Mucosa of gallbladder (tissue), 1 donor: ENCODE measurements at places on chromosomes 13 and 19.
A peak's percentile ranks its signal among the peaks of the same experiment; 100 is the strongest.

GRCh38 chr13:33051632-33052031 lies 35.4 kb downstream of the KL start:
- no peak for DNase-seq

- DNase-seq, result no peak
Measured at GRCh38 chr13:79287939-79288795, 117.9 kb downstream of the RBM26 start.

- DNase-seq, result no peak
Measured at GRCh38 chr19:12478234-12478941, 6.2 kb downstream of the ZNF709 start.

DNA sequence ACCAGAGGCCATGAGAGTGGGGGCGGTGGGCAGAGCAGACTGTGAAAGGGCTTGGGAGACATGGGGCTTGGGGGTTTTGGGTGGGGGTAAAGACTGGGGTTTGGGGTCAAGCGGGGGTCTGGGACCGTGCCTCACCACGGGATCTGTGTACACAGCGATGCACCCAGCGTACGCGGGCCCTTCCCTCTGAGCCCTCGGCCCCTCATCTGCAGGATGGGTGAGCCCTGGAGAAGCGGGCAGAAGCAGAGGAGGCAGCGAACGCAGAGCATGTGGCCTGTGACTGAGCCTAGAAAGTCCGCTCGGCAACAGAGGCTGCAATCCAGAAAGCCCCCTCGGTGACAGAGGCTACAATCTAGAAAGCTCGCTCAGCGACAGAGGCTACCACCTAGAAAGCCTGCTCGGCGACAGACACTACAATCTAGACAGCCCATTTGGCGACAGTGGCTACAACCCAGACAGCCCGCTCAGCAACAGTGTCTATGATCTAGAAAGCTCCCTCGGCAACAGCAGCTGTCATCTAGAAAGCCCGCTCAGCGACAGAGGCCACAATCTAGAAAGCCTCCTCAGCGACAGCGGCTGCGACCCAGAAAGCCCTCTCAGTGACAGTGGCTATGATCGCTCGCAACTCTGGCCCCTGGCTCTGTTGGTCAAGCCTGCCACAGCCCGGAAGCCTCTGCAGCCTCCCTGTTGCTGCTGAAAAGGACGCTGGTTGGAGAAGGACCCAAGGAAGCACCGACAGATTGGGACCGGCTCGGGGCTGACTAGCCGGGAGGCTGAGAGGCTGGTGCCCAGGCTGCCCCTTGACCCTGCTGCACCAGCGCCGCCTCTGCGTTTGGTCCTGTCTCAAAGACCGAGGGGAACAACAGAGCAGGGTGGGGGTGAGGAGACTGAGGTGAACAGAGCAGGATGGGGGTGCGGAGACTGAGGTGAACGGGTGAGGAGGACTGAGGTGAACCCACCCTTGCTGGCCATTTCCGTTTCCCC lies 68.6 kb downstream of the SPACA7 start:
- peak; percentile 6 for DNase-seq

DNA sequence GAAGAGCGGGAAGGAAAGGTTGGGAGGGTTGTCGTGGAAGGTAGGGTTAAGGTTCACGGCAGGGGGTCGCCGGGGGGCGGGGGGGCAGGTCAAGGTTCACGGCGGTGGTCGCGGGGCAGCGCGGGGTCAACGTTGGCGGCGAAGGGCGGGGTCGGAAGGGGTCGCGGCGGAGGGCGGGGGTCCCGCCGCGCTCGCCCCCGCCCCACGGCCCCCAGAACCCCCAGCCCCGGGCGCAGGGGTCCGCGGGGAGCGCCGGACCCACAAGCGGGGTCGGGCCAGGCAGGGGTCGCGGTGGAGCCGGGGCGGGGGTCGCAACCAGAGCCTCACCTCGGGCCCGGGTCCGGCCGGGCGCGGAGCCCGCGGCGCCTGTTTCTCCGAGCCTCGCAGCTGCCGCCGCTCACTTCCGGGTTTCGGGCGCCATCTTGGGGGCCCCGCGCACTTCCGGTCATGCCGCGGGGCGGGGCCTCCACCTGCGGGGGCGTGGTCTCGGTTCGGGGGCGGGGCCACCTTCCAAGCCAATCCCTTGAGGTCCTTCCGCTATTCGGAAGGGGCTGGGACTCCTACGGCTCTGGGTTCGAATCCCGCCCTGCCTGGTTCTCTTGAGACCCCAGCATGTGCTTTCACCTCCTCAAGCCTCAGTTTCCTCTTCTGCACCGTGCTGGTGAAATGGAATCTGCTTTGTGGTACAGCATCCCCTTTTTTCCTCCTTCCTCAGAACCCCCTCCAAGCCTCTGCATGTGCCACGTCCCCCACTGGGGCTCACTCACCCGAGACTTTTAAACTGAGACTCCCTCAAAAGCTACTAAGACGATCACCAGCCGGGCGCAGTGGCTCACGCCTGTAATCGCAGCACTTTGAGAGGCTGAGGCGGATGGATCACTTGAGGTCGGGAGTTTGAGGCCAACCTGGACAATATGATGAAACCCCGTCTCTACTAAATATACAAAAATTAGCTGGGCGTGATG lies at the start of gene SBNO2:
Gene SBNO2 (minus strand): TSS at position 424 of the 965 bp plus-strand sequence. CDS start 19,992 bp downstream, outside the sequence.
- DNase-seq, result peak; percentile 94

GRCh38 chr13:77390391-77390790 lies 63.5 kb upstream of the MYCBP2 start:
- DNase-seq, result no peak

DNA sequence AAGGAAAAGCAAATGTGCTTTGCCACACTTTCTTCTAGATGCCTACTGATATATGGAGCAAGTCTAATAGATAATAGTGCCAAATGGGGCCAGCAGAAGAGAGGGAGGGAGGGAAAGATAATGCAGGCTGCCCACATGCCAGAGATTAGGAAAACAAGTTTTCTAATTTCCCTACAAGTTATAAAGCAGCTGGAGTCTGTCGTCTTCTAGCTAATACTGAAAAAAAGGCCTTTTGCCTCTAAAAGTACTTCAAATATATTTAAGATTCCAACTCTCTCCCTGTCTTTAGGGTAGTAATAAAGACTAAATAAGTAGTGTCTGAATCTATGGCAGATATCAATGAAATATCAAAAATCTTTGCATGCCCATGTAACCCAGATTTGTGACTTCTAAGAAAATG lies 632.0 kb upstream of the MIR17HG start:
- DNase-seq, result no peak

DNA sequence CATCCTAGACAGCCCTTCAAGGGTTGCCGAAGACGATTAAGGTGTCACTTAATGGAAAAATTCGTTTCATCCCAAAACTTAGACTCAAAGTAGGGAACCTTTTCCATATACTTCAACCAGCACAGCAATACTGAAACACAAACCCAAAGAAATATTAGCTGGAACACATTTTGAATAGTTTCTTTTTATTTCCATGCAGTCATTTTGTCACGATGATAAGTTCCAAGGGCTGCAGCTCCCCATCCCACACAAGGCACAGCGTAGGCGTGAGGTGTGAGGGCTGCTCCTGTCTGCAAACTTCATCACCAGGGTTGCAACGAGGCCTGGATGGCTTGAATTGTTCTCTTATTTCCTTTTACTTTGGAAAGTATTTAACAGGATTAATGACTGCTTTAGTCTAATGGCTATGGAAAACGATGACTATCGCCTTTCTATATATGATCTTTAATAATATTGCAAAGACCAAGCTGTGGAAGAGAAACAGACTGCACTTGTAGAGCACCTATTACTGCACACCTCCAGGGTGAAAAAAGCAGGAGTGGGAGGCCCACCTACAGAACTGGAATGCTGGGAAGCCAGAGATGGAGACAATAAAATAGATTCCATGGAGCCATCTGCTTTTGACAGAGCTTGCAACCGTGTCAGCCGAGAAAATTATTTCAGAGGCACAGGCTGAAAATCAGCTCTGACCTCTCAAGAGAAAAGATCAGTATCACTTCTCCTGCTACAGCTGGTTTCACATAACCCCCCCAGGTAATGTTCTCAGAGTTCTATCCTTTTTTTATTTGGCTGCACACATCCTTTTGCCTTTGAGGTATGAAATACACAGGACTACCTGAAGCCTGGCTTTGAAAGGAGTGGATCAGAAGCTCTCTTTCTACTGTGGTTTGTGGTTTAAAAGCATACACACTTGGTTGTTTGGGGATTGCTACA lies 274.5 kb upstream of the NBEA start:
- no peak for DNase-seq

GRCh38 chr19:32230441-32230840 lies 115.0 kb upstream of the ZNF507 start:
- DNase-seq, result no peak

GRCh38 chr19:55579766-55580621 lies 654 bp downstream of the ZNF579 start:
- DNase-seq, result no peak

DNA sequence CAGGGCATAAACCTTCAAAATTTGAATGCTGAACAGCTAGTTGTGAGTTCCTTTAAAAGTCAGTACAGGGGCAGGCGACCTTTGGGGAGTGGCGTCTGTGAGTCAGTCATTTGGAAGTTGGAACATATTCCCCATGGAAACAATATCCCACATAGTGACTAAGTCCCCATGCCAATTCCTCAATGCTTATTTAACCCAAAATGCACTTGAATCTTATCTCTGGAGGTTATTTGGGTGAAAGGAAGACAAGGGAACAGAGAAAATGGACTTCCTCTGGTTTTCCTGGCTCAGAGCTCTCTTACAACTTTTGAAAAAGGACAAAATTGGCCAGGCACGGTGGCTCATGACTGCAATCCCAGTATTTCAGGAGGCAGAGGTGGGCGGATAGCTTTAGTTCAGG lies 479.2 kb upstream of the NBEA start:
- peak; percentile 41 for DNase-seq

- DNase-seq, result no peak
Measured at GRCh38 chr19:29542776-29543175, 17.0 kb downstream of the VSTM2B start.

GRCh38 chr13:97492257-97492656 lies 58.3 kb downstream of the RAP2A start:
- no peak for DNase-seq

DNA sequence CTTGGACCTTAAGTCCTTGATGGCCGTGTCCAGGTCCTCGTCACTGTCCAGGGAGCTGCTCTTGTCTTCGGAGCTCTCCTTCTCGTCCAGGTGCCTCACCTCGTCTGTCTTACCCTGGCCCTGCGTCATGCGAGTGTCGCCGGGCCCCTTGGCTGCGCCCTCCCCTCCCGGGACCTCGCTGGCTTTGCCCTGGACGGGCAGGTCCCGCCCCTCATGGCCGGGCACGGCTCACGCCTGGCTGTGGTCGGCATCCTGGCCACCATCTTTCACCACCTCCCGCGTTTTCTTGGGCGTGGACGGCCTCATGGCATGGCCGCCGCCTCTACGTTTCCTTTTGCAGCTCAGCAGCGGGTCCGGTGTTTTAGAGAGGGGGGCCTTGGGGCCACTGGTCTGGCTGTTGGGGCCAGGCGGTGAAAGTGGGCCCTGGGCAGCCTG lies 14.8 kb downstream of the RB1 start:
- no peak for DNase-seq

GRCh38 chr13:71838842-71839241 lies 28.2 kb downstream of the DACH1 start:
- no peak for DNase-seq

DNA sequence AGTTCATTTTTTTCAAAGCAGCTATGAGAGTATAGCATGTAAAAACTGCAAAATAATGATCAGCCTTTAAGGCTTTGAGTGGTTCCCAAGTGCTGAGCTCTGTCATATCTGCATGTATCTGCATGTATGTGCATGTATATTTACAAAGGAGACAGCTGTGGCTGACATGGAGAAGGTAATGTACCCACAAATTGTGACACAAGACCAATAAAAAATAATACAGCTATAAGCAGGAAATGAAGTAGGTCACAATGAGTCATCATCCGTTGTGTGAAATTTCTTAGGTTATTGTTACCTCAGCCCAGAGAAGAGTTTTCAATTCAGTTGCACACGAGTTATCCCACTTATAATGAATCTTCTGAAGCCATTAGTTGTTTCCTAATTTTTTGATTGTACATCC lies 60.9 kb upstream of the MED4 start:
- no peak for DNase-seq

GRCh38 chr19:1567116-1567847 lies 843 bp downstream of the MEX3D start:
- DNase-seq, result no peak

DNA sequence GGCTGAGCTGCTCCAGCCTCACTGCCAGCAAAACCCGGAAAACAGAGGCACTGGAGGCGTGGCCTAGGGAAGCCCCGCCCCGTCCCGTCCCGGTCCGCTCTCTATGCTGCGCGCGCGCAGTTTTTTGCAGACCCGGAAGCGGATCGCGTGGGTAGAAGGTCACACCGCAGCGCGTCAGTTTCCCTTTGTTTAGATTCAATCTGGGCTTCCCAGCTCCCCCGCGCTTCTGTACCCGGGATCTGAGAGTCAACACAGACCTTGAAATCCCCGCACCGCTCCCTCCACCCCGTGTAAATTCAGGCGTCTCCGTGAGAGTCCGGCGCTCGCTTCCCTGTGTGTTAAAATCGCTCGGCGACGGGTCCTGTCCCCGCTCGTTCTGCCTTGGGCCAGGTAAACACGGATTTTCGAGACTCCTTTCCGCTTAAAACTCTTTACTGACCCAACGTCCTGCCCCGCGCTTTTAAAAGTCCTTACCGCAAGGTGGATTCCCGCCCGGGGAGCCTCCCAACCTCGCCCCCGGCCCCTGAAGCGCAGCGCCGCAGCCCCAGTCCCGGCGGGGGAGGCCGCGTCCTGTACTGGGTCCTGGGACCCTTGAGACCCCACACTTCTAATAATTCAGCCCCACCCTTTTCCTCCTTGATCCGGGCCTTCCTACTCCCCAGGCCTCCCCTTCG lies at the start of gene ZNF610:
Gene ZNF610 (plus strand): TSS at position 127 of the 674 bp plus-strand sequence. CDS start 12,930 bp downstream, outside the sequence.
- peak; percentile 94 for DNase-seq

GRCh38 chr19:47110521-47111005 lies 3.0 kb downstream of the ZC3H4 start:
- no peak for DNase-seq

GRCh38 chr13:108924134-108924533 lies 294.7 kb downstream of the MYO16 start:
- DNase-seq, result no peak

DNA sequence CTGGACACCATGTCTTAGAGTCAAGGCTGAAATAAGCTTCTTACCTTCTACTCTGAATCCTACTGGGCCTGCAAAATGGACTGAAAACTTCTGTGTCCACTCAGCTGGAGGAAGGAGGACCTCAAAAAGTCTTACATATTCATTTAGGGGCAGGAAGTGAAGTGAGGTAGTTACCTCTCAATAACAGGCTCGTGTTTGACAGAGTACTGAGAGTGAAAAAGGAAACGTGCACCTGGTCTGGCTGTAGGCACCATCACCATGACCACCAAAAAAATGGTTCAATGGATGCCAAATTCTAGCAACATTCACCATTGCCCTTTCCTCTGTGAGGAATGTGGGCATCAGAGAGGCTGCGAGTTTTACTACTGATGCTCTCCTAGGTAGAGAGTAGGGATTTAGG lies 176.2 kb downstream of the RFC3 start:
- no peak for DNase-seq
